ENCODE measurements at places on chromosomes 5 and 9.

- H3K27me3 ChIP-seq = no peaks in the 10 kb centered on the region
- no peak overlapping the region for H3K4me3 ChIP-seq
- no peaks in the 10 kb centered on the region for H3K36me3 ChIP-seq
- H3K4me1 ChIP-seq = peaks cover 13% of the 10 kb centered on the region
Observed at GRCh38 chr5:126016256-126016655, 407.0 kb upstream of the GRAMD2B start.

- no peaks in the 10 kb centered on the region for H3K27me3 ChIP-seq
- peaks cover 8% of the 10 kb centered on the region for H3K4me1 ChIP-seq
- H3K36me3 ChIP-seq = peaks cover 2% of the 10 kb centered on the region
- no peak overlapping the region for H3K4me3 ChIP-seq
- no peak overlapping the region for H3K27ac ChIP-seq
Observed at GRCh38 chr5:57216714-57217113, 42.9 kb downstream of the GPBP1 start.

- H3K27me3 ChIP-seq = no peaks in the 10 kb centered on the region
- peak; percentile 54 for DNase-seq
- no peak overlapping the region for H3K4me3 ChIP-seq
- H3K4me1 ChIP-seq = no peaks in the 10 kb centered on the region
- no peak overlapping the region for H3K27ac ChIP-seq
- no peaks in the 10 kb centered on the region for H3K36me3 ChIP-seq
Observed at GRCh38 chr9:90914868-90915483, 113.4 kb downstream of the SYK start.

DNA sequence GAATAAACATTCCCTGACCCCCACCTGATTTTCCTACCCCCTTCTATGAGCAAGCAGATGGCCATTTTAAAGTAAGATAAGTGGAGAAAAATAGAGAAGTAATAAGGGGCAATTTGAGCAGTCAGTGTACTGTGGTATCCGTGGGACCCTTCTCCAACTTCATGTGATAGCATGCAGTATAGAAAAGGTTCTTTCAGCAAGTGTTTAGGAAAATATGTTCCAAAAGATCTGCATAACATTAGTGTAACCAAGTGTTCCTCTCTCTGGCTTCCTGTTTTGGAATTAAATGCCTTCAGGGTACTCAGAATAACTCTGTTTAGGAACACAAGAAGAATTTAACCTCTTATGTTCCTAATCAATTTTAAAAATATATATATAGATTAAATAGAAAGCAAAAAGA, 134.9 kb downstream of the ATG10 start:
- no peak for DNase-seq
- no peak overlapping the region for H3K27ac ChIP-seq
- no peak overlapping the region for H3K4me3 ChIP-seq
- no peaks in the 10 kb centered on the region for H3K27me3 ChIP-seq
- H3K4me1 ChIP-seq = peaks cover 10% of the 10 kb centered on the region
- no peaks in the 10 kb centered on the region for H3K36me3 ChIP-seq

DNA sequence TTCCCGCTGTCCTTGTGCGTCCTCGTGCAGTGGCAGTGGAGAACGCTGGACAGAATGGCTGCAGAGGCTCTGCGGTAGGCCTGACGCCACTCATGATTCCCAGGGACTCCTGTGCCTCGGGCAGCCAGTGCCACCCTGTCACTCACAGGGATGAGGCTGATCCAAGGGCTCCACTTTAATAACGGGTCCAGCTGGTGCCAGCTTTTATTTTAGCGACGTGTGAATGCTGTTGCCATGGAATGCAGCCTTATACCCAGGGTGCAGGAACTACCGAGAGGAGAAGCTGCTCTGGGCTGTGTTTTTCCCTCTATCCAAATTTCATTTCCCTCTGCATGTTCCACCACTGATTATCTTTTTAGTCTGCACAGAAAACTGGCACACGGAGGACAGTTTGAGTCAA, 15.8 kb upstream of the NTNG2 start:
- H3K27me3 ChIP-seq = no peaks in the 10 kb centered on the region
- no peaks in the 10 kb centered on the region for H3K36me3 ChIP-seq
- no peak overlapping the region for H3K4me3 ChIP-seq
- H3K27ac ChIP-seq = no peak overlapping the region
- no peak for DNase-seq

GRCh38 chr5:158943569-158943968, 156.1 kb downstream of the EBF1 start:
- no peaks in the 10 kb centered on the region for H3K4me1 ChIP-seq
- H3K36me3 ChIP-seq = no peaks in the 10 kb centered on the region
- no peaks in the 10 kb centered on the region for H3K27me3 ChIP-seq
- no peak overlapping the region for H3K27ac ChIP-seq
- DNase-seq = no peak

- no peaks in the 10 kb centered on the region for H3K27me3 ChIP-seq
- H3K27ac ChIP-seq = no peak overlapping the region
Observed at GRCh38 chr9:93051680-93052089, 6.8 kb upstream of the SUSD3 start.

GRCh38 chr5:146520731-146521130, 4.7 kb upstream of the GPR151 start:
- no peak overlapping the region for H3K4me3 ChIP-seq
- H3K27ac ChIP-seq = no peak overlapping the region
- no peaks in the 10 kb centered on the region for H3K4me1 ChIP-seq
- DNase-seq = no peak

GRCh38 chr5:168076561-168076991, 214.9 kb upstream of the WWC1 start:
- no peak for DNase-seq
- H3K4me3 ChIP-seq = no peak overlapping the region
- no peaks in the 10 kb centered on the region for H3K27me3 ChIP-seq
- no peaks in the 10 kb centered on the region for H3K36me3 ChIP-seq
